NCI-H1436 treated with DMSO at 0.1 percent for 48 hours (cell line): ENCODE measurements at places on chromosomes 7 and 10.

- DNase-seq, result no peak
Measured at GRCh38 chr7:70710011-70710480, 421.9 kb upstream of the GALNT17 start.

GRCh38 chr7:45915606-45916005 lies 5.5 kb downstream of the IGFBP3 start:
- DNase-seq, result no peak

GRCh38 chr7:36763132-36763816 lies 39.0 kb upstream of the AOAH start:
- DNase-seq, result no peak

GRCh38 chr10:125928928-125929585 lies 32.7 kb downstream of the FANK1 start:
- DNase-seq, result no peak
